Stimulated activated CD4-positive, alpha-beta T cell treated with anti-CD3 and anti-CD28 coated beads, Interleukin-12 subunit alpha, Interleukin-12 subunit beta, amount 100 ng/mL, for 4 hours (primary cell): ENCODE measurements at places on chromosomes 1 and 21.

- no peak for DNase-seq
These were observed 199.3 kb upstream of the CTTNBP2NL start for GRCh38 chr1:112196731-112197130.

GRCh38 chr1:69569175-69569541 lies 1.4 kb downstream of the LRRC7 start:
- DNase-seq: no peak

GRCh38 chr1:209708297-209708696 lies 3.7 kb downstream of the HSD11B1 start:
- DNase-seq: no peak

DNA sequence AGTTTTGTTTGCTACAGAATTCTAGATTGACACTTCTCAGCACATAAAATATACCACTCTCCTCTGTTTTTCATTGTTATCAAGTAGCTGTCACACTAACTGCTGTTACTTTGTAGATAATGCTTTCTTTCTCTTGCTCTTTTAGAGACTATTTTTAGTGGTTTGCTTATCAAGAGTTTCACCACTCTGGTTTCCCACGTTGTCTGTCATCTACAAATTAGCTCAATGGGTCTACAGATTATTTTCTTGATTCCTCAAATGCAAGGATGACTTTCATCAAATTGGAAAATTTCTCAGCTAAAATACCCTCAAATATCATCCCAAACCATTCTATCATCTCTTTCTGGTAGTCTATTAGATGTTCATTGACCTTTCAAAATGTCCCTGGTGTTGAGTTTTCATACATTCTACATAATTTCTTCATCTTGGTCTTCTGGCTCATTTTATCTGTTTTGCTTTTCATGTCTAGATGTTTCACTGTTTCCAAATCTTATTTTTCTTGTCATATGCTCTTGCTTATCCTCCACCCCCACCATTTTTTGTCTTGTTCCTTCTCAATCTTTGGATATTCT lies 122.5 kb downstream of the TRIM33 start:
- DNase-seq: no peak

DNA sequence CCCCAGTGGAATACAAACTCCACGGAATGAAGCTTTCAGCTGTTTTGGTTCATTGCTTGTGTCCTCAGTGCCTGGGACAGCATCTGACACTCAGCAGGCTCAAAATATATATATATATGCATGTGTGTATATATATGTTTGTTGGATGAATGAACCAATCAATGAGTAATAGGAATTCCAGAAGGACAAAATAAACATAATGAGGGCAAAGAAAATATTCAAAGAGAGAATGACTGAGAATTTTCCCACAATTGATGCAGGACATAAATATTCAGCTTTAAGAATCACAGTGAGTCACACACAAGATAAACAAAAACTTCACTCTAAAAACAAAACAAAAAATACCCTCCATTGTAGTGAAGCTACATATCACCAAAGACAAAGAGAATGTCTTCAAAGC lies 64.0 kb downstream of the CHD5 start:
- no peak for DNase-seq

DNA sequence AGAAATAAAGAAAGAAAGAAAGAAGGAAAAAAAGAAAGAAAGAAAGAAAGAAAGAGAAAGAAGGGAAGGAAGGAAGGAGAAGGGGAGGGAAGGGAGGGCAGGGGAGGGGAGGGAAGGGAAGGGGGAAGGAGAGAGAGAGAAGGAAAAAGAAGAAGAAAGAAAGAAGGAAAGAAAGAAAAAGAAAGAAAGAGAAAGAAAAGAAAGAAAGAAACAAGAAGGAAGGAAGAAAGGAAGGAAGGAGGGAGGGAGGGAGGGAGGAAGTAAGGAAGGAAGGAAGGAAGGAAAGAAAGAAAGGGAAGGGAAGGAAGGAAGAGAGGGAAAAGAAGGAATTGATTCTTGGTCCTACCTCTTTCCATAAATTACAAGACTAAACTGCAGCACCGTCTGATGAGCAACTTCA lies 186.1 kb downstream of the URB2 start:
- no peak for DNase-seq

- no peak for DNase-seq
These were observed 67.8 kb upstream of the KLHDC7A start for GRCh38 chr1:18412882-18413353.

DNA sequence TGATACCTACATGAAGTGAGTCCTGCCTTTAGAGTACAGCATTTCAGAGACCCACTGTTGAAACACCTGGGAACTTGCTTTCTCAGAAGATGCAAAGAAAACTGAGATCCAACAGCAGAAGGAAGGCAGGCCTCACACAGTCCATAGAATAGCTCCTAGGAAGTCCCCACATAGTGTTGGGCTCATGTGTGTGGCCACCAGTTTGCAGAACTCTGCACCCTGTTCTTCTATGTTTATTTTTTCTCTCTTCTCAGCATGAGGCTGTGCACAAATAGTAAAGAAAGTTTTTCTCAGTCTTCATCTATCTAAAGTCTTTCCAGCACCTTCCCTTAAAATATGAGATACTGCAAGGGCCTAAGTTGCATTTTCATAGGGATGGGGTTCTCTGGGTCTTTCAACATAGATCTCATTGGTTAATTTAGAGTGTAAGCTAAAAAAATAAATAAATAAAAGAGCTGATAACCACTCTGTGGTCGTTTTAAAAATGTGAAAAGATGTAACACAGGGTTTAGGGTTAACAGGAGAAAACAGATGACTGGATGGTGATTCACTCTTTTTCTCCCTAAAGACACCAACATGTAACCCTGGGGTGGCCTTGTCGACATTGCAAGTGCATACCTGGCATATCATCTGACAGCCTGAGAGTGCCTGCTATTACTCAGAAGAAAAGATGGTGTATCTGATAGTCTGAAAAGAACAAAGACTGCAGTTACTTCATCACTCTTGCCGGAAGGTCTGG lies 94.6 kb downstream of the ZC3H11B start:
- DNase-seq: no peak
